ENCODE measurements at places on chromosomes 16 and 17.

GRCh38 chr16:84589975-84590719 is 27.7 kb downstream of the COTL1 start:
- no peak for DNase-seq

GRCh38 chr17:64061178-64061898 is 40.9 kb upstream of the ICAM2 start:
- no peak for DNase-seq

- no peak for DNase-seq
Observed at GRCh38 chr16:86050591-86051367, 151.8 kb downstream of the IRF8 start.

DNA sequence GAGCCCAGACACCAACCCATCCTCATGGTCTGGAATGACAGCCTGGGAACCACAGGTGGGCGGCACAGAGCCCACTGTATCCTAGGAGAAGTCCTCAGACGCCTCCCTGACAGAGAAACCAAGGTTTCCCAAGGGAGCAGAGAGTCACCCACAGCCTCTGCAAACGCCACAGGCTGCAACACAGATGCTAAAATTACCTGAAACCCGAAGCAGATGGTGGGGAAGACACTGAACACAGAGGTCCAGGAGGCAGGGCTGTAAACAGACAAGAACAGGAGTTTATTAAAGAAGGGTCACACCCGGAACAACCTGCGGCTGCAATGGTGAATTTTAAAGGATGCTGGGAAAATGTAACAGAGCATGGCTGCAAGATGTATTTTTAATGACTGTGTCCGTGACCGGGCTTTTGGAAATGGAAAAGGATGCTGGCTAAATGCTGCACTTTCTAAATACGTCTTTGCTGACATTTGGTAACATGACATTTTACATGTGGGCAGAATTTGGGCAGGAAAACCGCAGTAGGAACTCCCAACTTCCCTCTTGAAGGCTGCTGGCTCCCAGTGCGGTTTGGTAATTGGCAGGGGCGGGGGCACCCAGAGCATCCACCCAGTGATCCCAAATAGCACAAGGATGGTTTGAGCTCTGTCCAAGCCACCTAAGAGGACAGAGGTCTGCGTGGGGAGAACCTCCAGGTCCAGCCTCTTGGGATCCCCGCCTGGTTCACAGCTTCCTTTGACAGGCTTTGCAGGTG is 13.1 kb downstream of the SLC38A8 start:
- DNase-seq, result peak; percentile 7

- DNase-seq, result no peak
Observed at GRCh38 chr16:73183611-73184092, 135.7 kb upstream of the ZFHX3 start.

GRCh38 chr16:56266641-56267607 is 75.6 kb downstream of the GNAO1 start:
- no peak for DNase-seq

DNA sequence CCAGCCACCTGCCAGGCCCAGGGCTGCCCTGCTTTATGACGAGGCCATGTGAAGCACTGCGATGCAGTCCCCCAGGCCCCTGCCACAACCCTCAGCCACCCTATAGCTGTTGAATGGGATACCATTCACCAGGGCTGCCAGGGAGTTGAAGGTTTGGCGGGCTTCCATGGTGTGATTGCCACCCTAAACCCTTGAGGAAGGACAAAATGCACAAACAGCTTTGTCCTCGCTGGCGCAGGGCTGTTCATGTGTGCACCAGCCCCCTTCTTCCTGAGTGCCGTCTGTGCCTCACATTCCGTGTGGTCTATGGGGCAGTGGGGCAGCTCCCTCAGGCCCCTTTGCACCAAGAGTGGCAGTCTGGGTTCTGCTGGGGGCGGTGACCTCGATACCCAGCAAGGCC is 25.3 kb downstream of the NARF start:
- no peak for DNase-seq

GRCh38 chr16:2987833-2988232 is 7.6 kb upstream of the PKMYT1 start:
- no peak for DNase-seq

DNA sequence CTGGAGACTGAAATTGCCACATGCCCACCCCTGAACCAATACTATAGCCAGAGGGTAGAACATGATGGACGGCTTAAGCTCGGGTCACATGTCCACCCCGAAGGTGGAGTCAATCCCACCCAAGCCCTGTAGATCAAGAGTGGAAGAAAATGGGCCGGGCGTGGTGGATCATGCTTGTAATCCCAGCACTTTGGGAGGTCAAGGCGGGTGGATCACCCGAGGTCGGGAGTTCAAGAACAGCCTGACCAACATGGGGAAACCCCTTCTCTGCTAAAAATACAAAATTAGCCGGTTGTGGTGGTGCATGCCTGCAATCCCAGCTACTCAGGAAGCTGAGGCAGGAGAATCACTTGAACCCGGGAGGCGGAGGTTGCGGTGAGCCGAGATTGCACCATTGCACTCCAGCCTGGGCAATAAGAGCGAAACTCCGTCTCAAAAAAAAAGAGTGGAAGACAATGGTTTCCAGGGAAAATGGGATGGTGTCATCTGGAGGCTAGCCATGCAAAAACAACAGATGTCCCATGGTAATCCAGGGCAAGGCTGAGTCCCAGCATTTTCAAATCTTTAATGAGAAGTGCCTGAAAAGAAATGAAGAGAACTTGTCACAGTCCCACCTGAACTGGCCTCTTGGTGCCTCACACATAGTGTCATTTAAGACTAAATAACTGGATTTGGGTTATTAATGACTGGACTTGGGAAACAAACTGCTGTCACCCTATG is 30.1 kb downstream of the CD300LF start:
- no peak for DNase-seq

DNA sequence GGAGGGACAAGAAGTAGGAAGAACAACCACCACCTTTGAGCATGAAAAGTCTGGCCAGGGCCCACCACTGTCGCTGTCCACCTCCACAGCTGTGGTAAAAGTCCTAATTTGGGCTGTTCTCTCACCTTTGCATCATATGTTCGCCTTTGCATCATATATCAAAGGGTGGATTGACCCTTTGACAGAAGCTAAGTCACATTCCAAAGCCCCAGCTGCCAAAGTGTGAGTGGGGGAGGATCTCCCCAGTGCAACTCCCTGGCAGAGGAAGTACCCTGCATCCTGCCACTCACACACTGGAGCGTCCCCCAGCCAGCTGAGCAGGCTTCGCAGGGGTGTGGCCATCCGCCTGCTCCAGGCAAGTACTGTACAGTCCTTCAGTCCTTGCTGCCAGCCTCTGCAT is 12.7 kb upstream of the SPECC1 start:
- peak; percentile 46 for DNase-seq

- no peak for DNase-seq
Observed at GRCh38 chr17:79803421-79803996, 6.6 kb upstream of the CBX8 start.

DNA sequence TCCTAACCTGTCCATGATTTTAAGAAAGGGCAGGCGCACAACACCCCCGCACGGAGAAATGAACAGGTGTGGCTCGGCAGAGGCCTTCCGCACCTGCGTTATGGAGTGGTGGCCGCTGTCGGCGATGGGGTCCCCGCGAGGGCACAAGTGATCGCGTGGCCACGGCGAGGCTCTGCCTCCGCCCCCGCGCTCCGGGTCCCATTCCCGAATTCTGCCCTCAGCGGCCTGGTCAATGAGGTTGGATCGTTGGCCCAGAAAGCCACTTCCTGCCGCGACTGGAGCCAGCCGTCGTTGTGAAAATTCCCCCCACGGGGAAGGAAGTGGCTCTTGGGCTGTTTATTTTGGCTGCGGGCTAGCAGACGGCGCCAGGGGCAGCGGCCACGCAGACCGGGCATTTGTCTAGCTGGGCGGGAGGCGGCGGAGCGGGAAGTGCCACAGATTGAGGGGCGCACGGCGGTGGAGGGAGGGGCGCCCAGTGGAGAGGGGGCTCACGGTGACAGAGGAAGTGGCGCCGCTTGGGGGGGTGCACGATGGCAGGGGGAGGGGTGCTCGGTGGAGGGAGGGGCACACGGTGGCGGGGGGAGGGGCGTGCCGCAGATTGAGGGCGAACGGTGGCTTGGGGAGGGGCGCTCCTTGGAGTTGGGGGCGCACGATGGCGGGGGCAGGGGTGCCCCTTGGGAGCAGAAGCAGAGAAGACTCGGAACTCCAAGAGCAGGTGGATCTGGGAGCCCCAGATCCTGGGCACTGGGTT is 25.0 kb downstream of the MRC2 start:
- peak; percentile 8 for DNase-seq

DNA sequence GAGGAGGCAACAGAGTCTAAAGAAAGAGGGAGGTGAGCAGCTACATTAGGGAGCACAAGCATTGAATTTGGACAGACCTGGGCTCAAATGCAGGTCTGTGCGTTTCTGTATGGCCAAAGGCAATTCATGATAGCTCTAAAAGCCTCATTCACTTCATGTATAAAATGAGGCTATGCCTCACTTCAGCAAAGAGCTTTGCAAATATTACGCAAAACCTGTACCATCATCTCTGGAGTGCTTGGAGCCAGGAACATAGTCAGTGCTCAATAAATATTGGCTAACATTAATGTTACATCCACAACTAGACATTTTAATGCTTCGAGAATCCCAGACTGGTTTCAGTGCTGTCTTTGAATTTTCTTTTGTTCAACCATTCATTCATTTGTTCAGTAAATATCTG is 254.7 kb upstream of the CDH11 start:
- no peak for DNase-seq

DNA sequence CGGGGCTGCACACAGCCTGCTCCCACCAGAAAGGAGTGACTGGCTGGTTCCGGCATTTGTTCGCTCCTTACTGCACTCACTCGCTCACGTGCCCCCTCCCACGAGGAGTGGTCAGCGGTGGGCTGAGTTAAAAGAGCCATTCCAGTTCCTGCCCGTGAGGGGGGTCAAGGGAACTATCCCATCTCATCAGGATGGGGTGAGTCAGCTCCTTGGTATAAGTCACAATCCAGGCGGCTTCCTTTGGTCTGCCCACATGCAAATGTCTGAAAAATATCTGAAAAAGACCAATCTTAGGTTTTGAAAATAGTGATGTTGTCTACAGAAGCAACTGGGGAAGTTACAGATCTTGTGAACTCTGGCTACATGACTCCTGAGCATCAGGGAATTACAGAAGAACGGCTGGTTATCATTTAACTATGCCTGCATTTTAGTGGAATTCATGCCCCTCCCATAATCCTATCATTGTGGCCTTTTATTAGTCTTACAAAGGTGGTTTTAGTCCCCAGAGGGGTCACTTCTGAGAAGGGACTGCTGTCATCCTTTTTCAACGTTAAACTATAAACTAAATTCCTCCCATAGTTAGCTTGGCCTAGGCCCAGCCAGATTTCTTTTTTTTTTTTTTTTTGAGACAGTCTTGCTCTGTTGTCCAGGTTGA is 9.8 kb upstream of the TNFSF12 start:
- no peak for DNase-seq

GRCh38 chr17:31414550-31414918 is 23.1 kb downstream of the RAB11FIP4 start:
- no peak for DNase-seq

DNA sequence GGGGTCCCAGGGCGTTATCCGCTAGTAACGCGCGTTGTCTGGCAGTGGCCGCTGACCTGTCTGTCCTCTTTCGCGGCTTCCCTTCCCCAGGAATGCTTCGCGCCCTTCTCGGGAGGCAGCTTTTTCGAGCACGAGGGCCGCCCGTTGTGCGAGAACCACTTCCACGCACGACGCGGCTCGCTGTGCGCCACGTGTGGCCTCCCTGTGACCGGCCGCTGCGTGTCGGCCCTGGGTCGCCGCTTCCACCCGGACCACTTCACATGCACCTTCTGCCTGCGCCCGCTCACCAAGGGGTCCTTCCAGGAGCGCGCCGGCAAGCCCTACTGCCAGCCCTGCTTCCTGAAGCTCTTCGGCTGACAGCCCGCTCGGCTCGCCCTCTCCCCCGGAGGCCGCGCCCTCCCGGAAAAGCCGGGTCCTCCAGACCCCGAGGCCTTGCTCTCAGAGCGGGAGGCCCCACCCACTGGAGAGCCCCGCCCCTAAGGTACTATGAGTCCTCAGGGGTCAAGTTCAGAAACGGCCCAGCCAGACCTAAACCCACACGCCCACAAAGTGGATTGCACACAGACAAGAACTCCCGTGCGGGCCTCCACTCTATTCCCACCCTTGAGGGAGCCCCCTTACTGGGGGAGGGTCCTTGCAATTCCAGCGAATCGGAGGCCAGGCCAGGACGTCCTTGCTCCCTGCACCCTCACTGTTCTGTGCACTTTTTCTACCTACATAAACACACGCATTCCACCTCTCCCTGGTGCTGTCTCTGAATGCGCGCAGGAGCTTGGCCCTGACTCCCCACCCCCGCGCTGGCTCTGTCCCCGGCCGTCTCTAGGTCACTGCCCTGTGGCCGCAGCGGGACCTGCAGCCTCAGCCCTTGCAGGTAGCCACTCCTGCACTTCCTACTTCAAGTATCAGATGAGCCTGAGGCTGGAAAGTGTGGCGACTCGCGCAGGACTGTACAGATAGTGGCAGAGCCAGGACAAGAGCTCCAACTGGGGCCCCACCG is 5.4 kb upstream of the SLC5A2 start:
- peak; percentile 64 for DNase-seq

DNA sequence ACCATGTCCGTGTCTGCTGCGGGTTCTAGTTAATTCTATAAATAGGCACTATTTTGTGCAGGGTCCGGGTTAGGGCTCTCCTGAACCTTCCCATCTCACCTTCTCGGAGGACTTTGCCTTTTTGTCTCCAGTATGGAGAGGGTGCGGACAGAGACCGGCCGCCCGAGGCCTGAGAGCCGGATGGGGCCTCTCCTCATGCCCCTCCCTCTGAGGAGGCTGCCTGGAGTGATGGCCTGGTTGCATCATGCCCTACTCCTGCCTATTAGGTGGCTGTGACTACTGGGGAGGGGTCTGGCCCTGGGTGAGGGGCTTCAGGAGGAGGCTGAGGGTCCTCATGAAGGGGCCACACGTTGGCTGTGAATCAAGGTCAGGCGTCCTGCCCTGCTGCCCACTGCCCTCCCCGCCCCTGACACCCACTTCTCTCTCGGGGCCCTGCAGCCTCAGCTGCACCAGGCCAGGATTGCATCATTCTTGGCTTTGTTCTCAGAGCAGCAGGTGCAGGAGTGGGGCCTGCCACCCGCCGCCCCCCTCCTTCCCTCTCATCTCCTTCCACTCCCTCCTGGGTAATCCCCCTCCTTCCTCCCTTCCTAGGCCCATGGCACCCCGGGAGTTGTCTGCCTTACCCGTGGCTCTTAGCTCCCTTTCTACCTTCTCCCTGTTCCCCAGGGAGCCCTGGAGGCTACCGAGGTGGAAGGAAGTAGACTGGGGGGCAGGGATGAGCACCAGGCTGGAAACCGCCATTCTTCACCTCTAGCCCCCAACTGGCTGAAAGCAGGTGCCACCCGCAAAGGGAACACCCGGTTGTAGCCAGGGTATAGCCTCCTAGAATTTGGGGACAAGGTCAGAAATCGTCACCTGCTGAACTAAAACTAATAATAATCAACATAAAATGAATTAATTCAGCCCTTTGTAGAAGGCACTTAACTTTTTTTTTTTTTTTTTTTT is 12.7 kb upstream of the ARHGAP23 start:
- DNase-seq, result no peak

All from bone marrow (tissue), 2 donors.